ENCODE measurements at places on chromosomes 4 and X.

DNA sequence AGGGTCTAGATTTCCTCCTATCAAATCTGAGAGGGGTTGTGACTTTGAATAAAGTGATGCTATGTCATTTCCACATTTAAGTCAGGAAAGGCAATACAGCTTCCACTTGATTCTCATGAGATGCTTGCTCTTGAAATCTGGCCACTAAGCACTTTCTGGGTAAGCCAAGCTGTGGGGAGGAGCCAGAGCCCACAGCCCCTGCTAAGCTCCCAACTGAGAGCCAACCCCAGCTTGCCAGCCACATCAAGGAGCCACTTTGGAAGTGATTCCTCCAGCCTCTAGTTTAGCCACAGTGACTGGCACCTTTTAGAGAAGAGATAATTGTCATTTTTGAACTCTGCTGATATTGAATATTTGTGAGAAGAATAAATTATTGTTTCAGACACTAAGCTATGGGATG is 1441.5 kb upstream of the IGFBP7 start:
- DNase-seq, result no peak

- no peak for DNase-seq
Observed at GRCh38 chr4:68062501-68062900, 67.2 kb downstream of the TMPRSS11F start.

GRCh38 chrX:153379971-153380581 is 21.1 kb downstream of the PNMA6E start:
- DNase-seq, result no peak

DNA sequence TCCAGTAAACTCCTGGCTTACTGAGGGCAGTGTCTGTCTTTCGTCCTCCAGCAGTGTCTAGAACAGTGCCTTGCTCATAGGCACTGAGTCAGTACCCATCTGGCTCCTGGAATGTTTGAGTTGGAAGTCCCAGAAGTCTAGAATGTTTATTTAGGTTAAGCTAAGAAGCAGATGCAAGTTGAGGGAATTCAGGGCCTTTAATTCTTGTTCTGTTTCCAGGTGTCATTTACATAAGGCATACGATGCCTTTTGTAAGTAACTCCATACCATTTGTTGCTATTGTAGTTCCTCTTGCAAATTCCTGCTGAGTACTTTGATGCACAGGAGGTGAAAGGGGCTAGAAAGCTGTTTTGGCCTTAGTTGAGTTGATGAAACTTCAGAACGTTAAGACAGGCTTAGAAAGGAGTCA is 22.2 kb downstream of the ARHGAP10 start:
- no peak for DNase-seq

GRCh38 chr4:84901740-84902281 is 64.7 kb downstream of the WDFY3 start:
- DNase-seq, result no peak

DNA sequence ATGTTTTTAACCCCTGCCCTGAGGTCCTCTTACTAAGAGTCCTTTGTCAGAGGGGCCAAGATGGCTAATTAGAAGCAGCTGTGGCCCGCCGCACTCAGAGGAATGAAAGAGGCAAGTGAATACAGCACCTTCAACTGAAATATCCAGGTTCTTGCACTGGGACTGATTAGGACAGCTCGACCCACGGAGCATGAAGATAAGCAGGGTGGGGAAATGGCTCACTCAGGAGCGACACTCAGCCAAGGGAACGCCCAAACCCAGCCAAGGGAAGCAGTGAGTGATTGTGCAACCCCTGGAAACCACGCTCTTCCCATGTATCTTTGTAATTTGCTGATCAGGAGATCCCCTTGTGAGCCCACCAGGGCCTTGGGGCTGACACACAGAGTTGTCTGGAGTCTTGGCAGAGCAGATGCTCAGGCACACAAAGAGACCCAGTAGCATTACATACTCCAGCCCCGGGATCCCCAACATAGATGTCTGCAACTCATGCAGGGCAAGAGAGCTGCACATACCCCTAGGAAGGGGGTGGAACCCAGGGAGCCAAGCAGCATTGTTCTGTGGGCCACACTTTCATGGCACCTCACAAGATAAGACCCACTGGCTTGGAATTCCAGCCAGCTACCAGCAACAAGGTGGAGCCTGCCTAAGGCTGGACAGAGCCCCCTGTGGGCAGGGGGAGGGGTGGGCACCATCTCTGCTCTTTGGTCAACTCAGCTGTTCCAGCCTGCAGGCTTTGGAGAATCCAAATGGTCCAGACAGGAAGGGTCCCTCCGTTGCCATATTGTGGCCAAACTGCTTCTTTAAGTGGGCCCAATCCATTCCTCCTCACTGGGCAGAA is 23.3 kb downstream of the F8A3 start:
- DNase-seq, result no peak

Data from activated CD4-positive, alpha-beta T cell treated with anti-CD3 and anti-CD28 coated beads, Interleukin-2, amount 50 U/mL, for 48 hours (primary cell).